GM20000 (cell line): ENCODE measurements at places on chromosomes 5 and 9.
A peak's percentile ranks its signal among the peaks of the same experiment; 100 is the strongest.

DNA sequence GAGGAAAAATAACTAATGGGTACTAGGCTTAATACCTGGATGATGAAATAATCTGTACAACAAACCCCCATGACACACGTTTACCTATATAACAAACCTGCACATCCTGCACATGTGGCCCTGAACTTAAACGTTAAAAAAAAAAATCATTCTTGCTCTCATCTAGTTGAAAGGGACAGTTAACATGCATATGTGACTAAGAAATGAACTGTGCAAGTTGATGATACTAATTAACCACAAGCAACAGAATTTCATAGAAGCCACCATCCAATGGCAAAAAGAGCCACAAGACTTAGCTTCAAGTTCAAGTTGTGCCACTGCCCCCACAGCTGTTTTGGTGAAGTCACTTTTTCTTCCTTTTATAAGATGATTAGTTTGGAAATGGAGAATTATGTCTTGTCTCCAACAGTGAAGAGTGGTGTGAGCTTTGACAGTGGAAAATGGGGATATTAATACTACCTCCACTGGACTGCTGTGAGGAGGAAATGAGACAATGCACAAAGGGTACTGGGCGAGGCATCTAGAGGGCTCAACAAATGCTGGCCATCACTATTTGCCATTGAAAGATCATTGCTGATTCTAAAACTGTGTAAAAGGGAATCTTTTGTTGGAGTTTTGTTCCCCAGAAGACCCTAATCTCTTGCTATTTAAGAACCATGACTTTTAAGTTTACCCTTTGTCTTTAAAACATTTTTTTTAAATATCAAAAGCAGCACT lies 202.1 kb downstream of the EBF1 start:
- no peak for DNase-seq

DNA sequence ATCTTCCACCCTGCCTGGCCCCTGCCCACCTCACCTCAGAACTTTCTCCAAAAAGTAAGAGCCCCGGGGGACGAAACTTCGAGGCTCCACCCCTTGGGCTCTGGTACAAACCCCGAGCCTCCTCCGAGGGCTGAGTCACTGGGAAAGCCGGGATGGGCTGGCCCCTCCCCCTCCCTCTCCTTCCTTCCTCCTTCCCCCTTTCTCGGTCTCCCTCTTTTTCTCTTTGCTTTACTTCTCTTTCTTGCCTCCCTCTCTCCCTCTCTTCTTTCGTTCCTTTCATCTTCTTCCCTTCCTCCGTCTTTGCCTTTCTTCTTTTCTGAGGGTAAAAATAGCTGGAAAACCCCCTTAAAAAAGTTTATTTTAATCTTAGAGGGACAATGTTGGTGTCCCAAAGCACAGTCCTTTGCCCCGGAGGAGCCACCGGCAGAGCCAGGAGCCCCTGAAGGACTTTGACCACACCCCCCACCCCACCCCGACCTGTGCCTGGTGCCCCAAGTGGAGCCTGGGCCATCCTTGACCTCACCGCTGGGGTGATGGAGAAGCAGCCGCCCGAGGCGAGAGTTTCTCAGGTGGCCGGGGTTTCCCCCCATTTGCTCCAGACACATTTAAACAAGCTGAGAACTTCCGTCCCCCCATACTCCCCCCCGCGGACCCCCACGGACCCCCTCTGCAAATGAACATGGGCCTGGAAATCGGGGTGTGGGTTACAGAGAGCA lies 5.7 kb upstream of the NOTCH1 start:
- DNase-seq, result peak; percentile 84

- DNase-seq, result no peak
Measured at GRCh38 chr5:150024346-150024984, 23.9 kb downstream of the HMGXB3 start.

DNA sequence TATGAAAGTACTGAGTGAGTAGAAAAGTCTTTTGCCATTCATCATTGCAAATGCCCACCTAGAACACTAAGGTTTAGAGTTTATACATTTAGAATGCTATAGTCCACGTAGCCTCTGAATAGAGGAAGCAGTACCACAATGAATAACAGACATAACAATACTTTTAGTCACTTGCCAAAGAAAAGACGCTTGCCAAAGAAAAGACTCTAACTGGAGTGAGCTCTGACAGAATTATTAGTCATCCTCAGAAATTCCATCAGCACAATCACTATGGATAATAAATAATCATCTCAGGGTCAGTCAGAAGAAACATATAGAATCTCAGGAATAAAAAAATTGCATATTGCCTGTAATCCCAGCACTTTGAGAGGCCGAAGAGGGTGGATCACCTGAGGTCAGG lies 168.5 kb upstream of the TARS1 start:
- DNase-seq, result no peak

- no peak for DNase-seq
Measured at GRCh38 chr5:143560378-143560777, 156.9 kb upstream of the NR3C1 start.

DNA sequence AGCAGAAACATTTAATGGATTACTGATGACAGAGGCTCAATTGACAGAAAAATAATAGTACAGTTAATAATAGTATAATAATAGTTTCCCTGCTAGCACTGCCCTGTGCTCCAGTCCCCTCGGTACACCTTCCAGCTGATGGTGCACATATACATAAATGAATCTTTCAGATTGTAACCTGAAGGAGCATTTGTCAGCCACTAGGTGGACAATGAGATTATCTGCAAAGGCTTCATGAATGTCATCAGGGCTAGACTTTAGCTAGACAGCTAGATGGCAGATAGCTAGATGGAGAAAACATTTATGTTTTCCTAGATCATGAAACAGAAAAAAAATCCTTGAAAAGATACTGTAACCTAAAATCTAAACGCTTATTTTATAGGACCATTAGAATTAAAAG lies 304.4 kb upstream of the SMC2 start:
- peak; percentile 19 for DNase-seq

GRCh38 chr5:65969539-65970393 lies 43.4 kb downstream of the ERBIN start:
- DNase-seq, result no peak

- DNase-seq, result no peak
Measured at GRCh38 chr5:164600929-164601535, 1095.6 kb downstream of the MAT2B start.

DNA sequence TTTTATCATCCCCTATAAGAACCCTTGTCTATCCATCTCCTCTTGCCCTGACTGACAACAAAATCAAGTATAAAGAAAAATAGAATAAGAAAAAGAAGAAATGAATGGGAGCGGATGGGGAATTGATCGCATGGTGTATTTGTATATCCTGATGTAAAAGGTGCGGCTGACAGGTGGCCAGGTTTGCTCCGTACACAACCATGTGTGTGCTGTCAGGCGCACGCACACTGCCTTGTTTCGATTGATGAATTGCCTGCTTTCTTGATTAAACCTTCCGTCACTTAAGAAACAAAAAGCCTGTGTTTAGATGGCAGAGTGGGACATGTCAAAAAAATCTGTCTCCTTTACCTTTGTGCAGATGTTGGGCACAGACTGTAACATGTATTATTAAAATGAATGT lies 102.6 kb downstream of the MVB12B start:
- no peak for DNase-seq

DNA sequence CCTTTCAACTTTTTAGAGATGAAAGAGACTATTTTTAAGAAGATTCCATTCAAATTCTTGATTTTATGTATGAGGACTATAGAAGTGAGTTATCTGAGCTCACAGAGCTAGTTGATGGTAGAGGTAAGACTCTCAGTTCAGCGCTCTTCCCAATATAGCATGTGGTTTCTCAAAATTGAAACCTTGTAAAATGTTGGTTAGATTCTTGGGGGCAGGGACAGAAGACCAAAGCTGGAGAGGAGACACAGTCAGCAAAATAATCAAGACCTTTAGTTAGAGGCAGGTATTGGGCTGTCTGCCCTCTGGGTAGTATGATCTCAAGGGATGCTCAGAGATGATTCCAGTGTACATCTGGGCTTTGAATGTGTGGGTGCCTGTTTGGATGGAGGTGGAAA lies 246.4 kb downstream of the SH3GL2 start:
- DNase-seq, result no peak

DNA sequence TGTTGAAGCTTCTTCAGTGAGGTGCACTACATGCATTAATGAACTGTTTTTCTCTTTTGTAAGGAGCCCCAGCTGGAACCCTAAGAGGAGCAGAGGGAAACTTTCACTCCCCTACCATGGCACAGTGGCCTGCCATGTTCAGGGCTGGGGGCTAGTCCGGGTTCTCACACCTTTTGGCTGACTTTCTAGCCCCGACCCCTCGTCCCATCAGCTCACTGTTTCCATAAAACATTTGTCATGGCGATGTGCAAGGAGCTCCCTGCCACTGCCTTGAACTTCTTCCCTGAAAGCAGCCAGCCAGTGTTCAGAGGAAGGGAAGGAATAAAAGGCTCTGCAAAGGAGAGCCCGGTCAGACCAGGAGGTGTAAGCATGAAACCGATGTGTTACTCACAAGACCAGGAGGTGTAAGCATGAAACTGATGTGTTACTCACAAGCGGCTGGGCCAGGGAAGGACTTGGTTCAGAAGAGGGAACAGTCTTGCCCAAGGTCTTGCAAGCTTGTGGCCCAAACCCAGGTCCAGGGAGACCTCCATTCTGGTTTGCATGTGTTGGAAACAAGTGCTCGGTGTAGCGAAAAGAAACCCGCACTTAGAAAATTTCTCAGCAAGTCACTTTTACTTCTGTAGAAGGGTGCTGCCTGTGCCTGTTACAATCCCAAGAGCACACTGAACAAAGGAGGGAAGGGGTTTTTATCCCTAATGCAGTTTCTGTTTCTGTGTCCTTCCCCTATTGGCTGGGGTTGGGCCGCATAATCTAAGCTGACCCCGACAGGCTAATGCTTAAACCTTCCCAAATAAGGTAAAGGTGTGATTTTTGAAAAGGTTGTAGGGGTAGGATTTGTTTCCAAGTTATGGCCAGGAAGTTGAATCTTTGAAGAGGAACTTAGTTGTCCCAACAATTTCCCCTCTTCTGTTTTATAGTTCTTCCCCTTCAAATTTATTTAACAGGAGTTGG lies 3.4 kb upstream of the ABO start:
- no peak for DNase-seq

GRCh38 chr9:33437898-33438297 lies 9.5 kb downstream of the AQP3 start:
- no peak for DNase-seq

DNA sequence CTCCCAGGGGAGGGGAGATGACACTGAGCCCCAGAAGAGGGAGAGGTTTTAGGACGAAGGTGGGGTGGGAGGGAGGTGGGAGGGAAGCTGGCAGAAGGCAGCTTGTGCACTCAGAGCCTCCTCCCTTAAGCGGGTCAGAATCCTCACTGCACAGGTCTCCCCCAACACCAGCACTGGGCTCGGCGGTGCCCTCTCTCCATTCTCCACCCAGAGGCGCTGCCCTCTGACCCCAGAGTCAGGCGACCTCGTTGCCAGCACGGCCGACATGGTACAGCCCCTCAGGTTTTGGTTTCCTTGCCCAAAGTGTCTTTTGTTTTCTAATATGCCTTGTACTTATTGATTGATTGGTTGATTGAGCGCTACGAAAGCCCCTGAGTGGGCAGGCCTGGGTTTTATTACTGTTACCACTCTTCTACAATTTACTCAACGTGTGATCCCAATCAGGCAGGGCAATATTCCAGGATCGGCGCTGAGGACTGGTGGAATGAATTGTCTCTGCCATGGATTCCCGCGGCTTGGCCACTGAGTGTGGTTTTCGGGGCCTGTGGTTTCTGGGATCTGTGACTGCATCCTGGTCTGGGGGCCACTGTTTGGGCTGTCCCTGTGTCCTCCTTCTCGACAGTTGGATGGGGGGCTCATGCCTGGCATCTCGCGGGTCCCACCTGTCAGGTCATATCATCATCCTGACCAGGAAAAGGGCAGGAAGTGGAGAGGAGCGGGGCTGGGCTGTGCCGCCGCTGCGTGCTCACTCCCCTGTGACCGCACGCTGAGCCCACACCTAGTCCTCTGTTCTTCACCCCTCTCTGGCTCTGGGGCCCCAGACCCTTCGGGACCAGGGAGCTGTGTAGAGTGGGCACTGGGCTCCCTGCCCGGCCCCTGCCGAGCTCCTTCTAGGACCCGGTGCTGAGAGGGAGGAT lies 9.6 kb upstream of the FCN2 start:
- DNase-seq, result no peak

DNA sequence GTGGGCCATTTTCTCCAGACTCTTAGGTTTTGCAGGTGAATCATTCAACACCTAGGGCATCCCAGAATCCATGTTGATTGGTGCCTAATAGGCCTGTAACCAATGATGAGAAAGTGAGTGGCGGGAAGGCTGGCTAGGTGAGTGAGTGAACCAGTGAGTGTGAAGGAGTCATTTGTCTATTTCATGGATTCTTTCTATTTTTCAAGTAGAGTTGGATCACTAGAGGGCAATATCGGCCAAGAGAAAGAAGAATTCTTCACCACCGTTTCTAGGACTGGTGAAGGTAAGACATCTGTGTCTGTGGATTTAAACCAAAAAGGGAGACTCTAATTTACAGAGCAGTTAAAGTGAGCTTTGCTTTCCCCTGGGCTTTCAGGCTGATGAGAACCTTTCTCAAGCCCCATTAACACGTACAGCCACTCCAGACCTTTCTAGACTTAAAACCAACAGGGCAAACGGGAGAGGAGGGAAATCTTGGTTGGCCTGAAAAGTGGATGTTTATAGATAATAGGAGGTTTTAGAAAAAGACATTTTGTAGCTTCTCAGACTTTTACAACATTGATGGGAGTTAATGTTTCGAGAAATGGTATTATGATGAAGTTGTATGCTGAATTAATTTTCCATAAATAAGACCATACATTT lies 114.3 kb upstream of the IL12B start:
- DNase-seq, result peak; percentile 45

- DNase-seq, result no peak
Measured at GRCh38 chr5:98470747-98471146, 302.7 kb upstream of the RGMB start.

- no peak for DNase-seq
Measured at GRCh38 chr9:100111235-100111634, 12.2 kb downstream of the INVS start.

- no peak for DNase-seq
Measured at GRCh38 chr5:80184235-80185023, 71.4 kb downstream of the SERINC5 start.

GRCh38 chr9:20573023-20573422 lies 49.3 kb downstream of the MLLT3 start:
- DNase-seq, result no peak

- DNase-seq, result no peak
Measured at GRCh38 chr9:123073991-123074422, 40.5 kb downstream of the GPR21 start.
